NCI-H1048 (cell line): ENCODE measurements at places on chromosomes 5 and 9.

DNA sequence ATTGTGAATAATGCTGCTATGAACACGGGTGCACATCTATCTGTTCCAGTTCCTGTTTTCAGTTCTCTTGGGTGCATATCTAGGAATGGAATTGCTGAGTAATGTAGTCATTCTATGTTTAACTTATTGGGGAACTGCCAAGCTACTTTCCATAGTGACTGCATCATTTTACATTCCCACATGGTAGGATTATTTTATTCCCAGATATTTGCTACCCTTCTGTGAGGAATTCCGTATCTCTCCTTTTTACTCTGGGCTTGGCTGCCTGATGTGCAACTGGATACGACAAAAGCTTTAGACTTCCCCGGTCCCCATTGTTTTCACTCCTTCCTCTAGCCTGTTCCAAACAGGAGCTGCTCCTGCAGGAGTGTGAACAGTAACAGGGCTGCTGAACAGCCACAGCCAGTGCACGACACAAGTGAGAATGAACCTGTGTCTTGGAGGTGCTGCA lies 7.2 kb downstream of the TAS2R1 start:
- peak; percentile 7 for DNase-seq

GRCh38 chr5:38757451-38758245 lies 88.2 kb upstream of the OSMR start:
- no peak for DNase-seq

DNA sequence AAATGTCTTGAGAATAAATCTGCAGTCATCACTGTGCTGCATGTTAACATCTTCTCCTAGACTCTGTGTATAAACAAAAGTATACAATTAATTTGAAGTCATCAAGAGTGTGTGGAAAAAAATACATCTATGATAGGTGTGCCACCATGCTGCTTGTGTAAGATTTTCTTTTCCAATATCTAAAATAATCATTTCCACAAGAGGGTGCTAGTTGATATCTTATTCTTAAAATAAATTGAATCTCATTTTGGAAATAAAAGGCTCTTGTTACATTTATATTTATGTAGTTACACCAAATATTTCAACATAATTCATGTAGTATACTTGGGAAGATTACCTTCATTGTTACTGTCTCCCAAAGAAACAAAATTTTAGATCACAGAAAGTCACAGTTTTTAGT lies 14.1 kb upstream of the MOCS2 start:
- DNase-seq = no peak

DNA sequence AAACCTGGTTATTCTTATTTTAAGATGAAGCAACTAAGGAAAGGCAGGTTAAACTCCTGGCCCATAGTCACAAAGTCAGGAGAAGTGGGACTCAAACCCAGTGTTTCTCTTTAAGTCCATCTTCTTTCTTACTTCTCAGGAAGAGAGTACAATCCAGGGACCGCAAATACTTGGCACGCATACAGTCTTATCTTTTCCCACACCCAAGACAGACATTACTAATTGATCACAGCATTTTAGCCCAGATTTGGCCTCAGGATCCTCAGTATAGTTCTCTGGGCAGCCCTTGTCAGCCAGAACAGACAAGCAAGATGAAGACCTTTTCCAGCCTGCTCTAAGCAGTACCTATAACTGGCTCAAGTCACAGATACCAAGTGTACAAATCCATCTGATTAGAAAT lies 125.5 kb upstream of the RAI14 start:
- DNase-seq = no peak

GRCh38 chr9:125893277-125893676 lies 146.1 kb downstream of the PBX3 start:
- no peak for DNase-seq

- DNase-seq = no peak
Measured at GRCh38 chr9:99590840-99591239, 230.8 kb upstream of the NR4A3 start.

DNA sequence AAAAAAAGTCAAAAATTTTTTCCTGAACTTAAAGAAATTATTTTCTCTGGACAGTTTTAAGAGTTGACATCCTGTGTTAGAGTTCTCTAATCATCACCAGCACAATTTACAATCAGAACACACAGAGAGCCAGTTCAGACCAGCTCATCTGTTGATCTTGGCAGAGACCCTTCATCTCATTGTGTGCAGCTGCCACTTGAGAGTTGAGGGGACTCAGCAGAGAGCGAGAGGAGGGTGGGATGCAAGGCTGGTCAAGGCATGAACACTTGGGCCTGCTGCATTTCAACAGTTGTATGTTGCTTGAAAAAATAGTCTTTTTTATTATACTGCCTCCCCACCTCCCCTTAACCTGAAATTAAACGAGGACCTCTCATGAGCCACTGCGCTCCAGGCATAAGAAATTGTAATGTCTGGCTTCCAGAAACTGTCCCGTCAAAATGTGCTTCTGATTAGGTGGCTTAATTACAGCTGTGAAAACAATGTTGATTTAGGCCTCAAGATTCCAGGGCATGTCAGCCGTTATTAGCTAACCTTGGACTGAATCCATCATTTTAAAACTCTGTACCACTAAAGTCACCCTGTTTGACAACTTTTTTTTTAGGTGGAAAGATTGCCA lies 383.6 kb downstream of the CCDC171 start:
- DNase-seq = peak; percentile 7

DNA sequence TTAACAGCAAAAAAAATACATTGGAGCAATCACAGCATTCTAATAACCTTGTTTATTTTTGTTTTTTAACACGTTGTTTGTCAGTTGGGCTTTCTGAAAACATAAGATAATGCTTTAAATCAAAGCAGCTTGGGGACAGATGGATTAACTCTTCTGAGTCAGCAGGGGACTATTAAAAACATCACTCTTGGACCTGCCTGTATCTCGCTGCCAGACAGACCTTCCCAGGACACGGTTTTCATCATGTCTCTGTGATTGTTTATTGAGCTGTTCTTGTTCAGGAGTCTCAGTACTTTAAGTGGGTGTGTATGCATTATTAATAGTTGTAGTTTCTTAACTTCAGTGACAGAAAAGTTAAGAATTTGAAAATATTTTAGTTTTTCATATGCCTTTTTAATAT lies 173.2 kb downstream of the SH3GL2 start:
- no peak for DNase-seq

GRCh38 chr9:108196332-108197007 lies 659.3 kb downstream of the ACTL7B start:
- DNase-seq = peak; percentile 8

DNA sequence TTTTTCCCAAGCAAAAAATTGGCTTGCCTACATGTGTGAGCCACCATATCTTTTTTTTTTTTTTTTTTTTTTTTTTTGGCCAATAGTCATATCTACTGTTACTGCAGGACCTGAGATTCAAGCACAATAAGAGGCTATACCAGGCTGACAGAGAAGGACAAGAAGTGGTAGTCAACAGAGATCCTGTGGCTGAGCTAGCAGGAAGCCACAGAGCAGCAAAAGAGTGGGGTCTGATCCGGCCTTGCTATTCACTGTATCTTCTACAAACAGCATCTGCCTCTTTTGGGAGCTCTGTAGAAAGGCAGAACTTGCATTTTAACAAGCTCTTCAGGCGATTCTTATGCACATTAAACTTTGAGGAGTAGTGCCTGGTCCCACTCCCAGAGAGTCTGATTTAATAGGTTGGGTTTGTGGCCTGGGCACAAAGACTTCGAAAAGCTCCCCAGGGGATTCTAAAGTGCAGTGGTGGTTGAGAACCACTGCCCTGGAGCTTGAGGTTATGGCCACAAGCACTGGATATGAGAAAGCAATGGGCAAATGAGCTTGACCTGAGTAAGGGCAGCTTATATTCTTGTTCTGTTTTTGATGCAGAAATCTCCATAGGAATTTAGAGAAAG lies 162.8 kb downstream of the PIK3R1 start:
- DNase-seq = no peak

DNA sequence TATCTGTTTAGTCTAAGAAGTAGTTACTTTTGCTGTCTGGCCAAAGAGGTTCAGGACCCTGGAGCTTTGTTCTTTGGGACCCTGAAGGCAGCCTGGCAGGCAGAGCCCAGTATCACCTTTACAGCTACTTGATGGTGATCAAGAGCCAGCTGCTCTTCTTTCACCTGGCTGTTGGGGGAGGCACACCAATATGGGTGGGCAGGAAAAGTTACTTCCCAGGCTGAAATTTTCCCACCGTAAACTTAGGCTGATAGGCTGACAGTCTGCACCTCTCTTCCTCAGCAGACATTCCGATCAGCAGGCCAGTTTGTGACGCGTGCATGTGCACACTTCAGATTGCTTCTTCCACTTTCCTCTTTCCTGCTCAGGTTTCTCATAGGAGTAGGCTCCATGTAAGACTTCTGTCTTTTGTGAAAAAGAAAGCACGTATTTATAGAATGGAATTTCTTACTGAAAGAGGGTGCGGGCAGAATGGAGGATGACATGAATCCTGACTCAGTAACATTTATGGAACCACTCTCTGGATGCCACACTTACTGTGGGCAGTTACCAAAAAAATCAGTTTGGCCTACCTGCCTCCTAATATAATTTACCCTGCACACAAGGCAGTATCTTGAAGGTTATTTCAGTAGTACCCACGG lies 223.9 kb upstream of the DMRT1 start:
- no peak for DNase-seq

DNA sequence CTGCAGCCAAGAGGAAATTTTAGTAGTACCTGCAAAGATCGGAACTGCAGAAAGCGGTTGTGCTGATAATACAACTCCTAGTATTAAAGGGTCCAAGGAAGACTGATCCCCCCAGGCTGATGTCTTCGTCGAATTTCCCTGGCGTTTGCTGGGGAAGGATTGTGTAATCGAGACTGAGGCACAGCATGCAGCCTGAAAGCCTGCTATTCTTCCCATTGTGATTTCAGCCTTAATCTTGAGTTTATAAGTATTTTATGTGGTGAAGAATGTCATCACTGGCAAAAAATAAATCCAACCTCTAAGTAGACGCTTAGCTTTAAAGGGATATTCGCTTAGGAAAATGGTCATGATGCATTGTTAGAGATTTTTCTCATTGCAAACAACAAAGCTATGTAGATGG lies 21.3 kb upstream of the LMX1B start:
- no peak for DNase-seq

DNA sequence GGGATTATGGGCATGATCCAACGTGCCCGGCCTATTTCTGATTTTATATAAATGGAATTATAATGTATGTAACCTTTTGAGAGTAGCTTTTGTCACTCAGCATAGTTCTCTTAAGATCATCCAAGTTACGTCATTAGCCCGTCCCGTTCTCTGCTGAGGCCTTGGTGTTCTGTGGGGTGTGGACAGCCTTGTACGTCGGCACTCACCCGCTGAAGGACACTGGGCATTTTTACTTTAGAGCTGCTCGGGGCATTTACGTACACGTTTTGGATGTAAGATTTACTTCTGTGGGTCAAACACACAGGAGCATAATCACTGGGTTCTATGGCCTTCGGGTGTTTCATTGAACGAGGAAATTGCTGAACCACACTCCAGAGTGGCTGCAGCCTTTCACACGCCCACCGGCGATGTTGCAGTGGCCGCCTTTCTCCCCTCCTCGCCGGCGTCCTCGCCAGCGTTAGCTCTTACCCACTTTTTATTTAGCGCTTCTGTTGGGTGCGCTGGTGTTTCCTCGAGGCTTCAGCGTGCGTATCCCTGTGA lies 101.8 kb downstream of the EHMT1 start:
- DNase-seq = no peak

DNA sequence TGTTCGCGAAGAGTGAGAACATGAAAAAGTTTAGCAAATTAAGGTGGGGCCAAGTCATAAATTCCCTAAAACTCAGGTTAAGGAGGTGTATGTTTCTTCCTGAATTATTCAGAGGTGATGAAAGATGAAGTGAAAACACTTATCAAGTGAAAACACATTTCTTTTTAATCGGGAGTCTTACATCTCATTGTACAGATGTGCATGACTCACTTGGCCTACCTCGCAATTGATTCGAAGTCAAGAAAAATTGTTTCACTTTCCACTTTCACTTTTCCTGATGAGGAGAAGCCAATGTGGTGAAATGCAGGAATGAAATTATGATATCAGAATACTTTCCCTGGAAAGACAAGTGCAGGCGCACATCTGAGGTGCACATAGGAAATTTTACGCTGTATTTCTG lies 78.7 kb downstream of the SLC25A46 start:
- DNase-seq = no peak

- no peak for DNase-seq
Measured at GRCh38 chr5:126277762-126278161, 145.4 kb upstream of the GRAMD2B start.

DNA sequence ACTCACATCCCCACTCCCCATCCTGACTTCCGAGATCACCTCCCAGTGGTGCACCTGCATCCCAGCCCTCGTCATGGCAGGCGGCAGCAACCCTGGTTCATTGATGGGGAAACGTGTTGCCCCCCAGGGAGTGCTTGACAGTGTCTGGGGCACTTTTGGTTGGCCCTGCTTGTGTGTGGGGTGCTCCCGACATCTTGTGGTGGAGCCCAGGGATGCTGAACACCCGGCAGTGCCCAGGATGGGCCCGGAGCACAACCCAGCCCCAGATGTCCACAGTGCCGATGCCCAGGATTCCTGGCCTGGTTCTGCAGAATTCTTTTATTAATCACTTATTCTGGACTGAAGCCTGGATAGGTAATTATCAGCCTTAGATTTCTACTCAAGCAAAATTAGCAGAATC lies 3.7 kb downstream of the MRPL36 start:
- no peak for DNase-seq

GRCh38 chr5:87786471-87786870 lies 373.7 kb upstream of the CCNH start:
- no peak for DNase-seq

DNA sequence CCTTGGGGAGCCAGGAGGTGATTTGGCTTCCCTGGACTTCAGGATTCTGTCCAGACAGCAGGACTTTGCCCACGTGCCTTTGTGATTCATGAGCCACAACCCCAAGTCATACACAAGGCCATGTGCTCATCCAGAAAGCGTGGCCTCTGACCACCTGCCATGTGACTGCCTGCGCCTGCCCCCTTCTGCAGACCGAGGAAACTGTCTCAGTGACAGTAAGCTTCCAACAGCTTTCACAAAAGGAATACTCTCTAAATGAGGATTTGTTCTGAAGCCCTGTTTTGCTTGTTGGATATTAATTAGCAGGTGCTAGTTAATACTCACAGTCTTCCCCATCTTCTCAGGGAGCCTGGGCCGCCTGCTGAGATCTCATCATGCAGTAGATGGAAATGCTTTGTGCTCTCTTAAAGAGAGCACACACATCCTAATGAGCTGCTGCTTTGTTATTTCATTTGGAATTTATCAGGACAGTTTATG lies 36.9 kb upstream of the ANGPTL2 start:
- DNase-seq = no peak

DNA sequence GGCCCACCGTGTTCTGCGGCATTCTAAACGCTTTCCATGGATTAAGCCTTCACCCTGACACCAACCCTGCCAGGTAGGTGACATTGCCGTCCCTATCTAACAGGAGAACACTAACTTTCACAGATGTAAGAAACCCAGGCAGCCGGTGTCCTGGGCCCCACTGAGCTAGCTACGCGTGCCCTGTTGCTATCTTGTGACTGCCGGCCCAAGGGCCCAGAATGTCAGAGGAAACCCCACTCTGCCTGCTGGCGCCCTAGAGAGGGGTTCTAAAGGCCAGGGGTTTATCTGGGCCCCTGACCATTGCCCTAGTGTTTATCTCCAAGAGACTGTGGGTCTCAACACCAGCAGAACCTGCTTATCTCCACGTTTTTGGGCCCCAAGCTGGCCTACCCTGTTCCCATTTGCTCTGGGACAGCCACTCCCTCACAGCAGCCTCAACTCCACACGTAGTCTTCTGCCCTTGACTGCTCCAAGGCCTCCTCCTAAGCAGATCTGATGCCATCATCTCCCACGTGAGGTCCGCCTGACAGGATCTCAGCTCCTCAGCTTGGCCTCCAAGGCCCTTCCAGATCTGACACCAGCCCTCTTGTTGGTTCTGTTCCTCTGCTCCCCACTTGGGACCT lies 18.1 kb upstream of the ZBTB34 start:
- DNase-seq = no peak

GRCh38 chr9:81621118-81621517 lies 68.2 kb downstream of the TLE1 start:
- DNase-seq = no peak
